ENCODE measurements at places on chromosomes 3 and 15. TPM values are rescaled to one million over a fixed set of nuclear protein-coding genes. Genes with fewer than 3 reads are reported as not detected.

The CADPS gene
- 0.64 TPM for total RNA-seq

The BOC gene
- total RNA-seq = 9.6 TPM

The FETUB gene
- not detected for total RNA-seq

The DPH3 gene
- total RNA-seq = 11.7 TPM

The GXYLT2 gene
- total RNA-seq = 46.8 TPM

The NEO1 gene
- 22.4 TPM for total RNA-seq

DNA sequence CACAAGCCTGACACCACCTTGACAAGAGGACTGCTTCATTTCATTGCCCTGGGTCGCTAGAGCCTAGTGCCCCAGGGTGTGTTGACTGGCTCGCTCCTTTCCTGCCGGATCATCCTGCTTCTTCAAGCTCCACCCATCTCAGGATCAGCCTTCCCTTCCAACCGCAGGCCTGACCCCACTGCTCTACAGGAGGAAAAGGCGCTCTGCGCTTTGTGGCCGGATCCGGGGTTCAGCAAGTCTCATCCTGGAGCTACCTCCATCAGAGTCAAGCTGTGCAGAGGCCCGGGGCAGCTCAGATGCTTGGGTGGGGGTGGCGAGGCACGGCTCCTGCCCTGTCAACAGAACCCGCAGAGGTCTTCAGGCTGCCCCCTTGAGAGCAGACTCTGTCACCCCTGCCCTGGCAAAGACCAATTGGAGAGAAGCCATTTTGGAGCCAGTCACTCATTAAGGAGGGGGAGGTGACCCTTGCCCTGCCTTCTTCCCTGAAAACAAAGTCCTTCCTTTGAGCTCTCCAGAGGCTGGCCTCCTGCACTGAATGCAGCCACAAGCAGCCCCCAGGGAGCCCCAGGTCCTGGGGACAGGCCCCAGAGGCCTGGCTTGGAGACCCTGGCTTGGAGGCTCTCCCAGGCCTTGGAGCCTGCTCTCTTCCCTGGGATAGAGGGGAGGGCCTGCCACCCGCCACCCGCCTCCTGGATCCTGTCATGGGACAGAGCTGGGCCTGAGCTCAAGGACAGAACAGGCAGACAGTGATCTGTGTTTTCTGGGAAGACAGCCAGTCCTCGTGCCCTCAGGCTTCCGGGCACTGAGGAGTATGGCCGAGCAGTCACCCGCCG is 80.3 kb downstream of the CPN2 start:
- peak overlapping the region; percentile 81 for H3K27ac ChIP-seq
- no peak overlapping the region for H3K4me3 ChIP-seq
- peaks cover 69% of the 10 kb centered on the region for H3K4me1 ChIP-seq

DNA sequence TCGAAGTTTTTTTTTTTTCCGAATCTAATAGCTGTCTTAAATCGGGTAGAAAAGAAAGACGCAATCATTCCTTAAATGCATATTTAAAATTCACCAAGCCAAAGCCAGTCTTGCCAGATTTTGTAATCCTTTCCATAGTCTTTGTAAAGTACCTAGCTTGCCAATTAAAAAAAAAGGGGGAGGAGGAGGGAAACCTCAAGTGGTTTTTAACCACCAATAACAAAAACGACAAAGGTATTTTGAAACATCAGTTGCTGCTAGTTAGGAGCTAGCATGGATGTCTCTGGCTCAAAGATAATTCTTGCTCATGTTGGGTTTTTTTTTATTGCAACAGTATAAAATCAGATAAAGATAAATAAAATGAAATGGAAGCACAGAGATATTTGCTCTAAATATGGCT is 187.9 kb downstream of the MECOM start:
- H3K27me3 ChIP-seq = no peaks in the 10 kb centered on the region
- no peak overlapping the region for H3K27ac ChIP-seq
- H3K4me3 ChIP-seq = no peak overlapping the region
- DNase-seq = no peak
- H3K4me1 ChIP-seq = no peaks in the 10 kb centered on the region

GRCh38 chr15:68844856-68845550 is 24.3 kb upstream of the ANP32A start:
- peaks cover 2% of the 10 kb centered on the region for H3K27me3 ChIP-seq
- DNase-seq = no peak
- H3K27ac ChIP-seq = no peak overlapping the region
- H3K36me3 ChIP-seq = no peaks in the 10 kb centered on the region
- H3K4me1 ChIP-seq = peaks cover 8% of the 10 kb centered on the region
- no peak overlapping the region for H3K4me3 ChIP-seq

GRCh38 chr3:49882166-49882565 is 12.5 kb upstream of the CAMKV start:
- peaks cover 12% of the 10 kb centered on the region for H3K4me1 ChIP-seq
- H3K27me3 ChIP-seq = no peaks in the 10 kb centered on the region
- no peaks in the 10 kb centered on the region for H3K36me3 ChIP-seq
- H3K4me3 ChIP-seq = no peak overlapping the region
- peak; percentile 90 for DNase-seq
- H3K27ac ChIP-seq = no peak overlapping the region

GRCh38 chr3:189457631-189458412 is 173.4 kb upstream of the TP63 start:
- H3K4me3 ChIP-seq = no peak overlapping the region
- H3K27ac ChIP-seq = no peak overlapping the region
- no peaks in the 10 kb centered on the region for H3K36me3 ChIP-seq
- H3K4me1 ChIP-seq = no peaks in the 10 kb centered on the region
- no peak for DNase-seq

- DNase-seq = no peak
- H3K4me1 ChIP-seq = peaks cover 31% of the 10 kb centered on the region
- no peak overlapping the region for H3K4me3 ChIP-seq
- no peak overlapping the region for H3K27ac ChIP-seq
- no peaks in the 10 kb centered on the region for H3K36me3 ChIP-seq
Measured at GRCh38 chr3:64244011-64244942, 19.0 kb upstream of the PRICKLE2 start.

DNA sequence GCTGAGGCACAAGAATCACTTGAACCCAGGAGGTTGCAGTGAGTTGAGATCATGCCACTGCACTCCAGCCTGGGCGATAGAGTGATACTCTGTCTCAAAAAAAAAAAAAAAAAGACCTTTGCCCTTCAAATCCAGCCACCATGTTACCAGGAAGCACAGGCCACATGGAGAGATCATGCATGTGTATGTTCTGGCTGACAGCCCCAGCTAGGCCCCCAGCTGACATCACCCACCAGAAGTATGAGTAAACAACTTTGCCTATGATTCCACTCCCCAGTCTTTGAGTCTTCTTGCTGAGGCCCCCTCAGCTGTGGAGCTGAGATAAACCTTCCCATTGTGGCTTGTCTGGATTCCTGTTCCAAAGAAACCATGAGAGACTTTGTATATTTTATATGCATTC is 3.3 kb upstream of the ARIH2 start:
- peak; percentile 24 for DNase-seq
- no peak overlapping the region for H3K4me3 ChIP-seq
- no peak overlapping the region for H3K27ac ChIP-seq
- no peaks in the 10 kb centered on the region for H3K27me3 ChIP-seq
- H3K4me1 ChIP-seq = peaks cover 14% of the 10 kb centered on the region

GRCh38 chr15:34850121-34850520 is 54.8 kb upstream of the ACTC1 start:
- no peak overlapping the region for H3K27ac ChIP-seq
- no peak for DNase-seq
- no peak overlapping the region for H3K4me3 ChIP-seq
- peaks cover 36% of the 10 kb centered on the region for H3K4me1 ChIP-seq
- H3K36me3 ChIP-seq = no peaks in the 10 kb centered on the region
- H3K27me3 ChIP-seq = no peaks in the 10 kb centered on the region

GRCh38 chr15:63507878-63508818 is 3.8 kb downstream of the USP3 start:
- no peak overlapping the region for H3K27ac ChIP-seq
- DNase-seq = no peak
- H3K4me1 ChIP-seq = peaks cover 29% of the 10 kb centered on the region
- H3K4me3 ChIP-seq = no peak overlapping the region

GRCh38 chr15:92375057-92375456 is 18.6 kb upstream of the ST8SIA2 start:
- DNase-seq = no peak
- peaks cover 4% of the 10 kb centered on the region for H3K4me1 ChIP-seq
- H3K4me3 ChIP-seq = no peak overlapping the region
- no peaks in the 10 kb centered on the region for H3K27me3 ChIP-seq

DNA sequence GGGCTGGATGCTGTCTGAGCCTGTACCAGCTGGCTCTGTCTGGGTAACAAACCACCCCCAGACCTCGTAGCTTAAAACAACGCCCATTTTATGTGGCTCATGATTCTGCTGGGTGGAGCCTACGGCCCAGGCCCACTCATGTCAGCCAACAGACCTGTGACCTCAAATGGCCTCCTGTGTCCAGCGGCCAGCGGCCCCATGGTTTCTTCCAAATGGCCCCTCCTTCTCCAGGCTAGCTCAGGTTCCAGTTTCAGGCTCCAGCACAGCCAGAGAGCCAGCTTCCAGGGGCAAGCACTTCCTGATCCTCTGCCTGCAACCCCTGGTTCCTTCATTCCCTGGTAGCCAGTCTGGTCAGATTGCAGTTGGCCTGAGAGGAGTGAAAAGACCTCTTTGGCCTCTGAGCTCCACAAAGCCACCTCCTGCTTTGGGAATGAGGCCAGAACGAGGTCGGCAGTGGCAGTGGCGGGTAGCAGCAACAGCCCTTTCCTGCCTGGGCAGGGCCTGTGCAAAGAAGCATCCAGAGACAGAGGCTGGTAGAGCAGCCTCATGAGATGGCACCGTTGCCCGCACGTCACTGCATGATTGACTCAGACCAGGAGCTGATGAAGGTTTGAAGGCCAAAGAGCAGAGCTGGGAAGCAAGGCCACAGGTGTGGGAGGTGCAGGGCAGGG is 21.0 kb upstream of the PLXNA1 start:
- no peaks in the 10 kb centered on the region for H3K27me3 ChIP-seq
- no peak overlapping the region for H3K4me3 ChIP-seq
- DNase-seq = no peak
- H3K27ac ChIP-seq = no peak overlapping the region

DNA sequence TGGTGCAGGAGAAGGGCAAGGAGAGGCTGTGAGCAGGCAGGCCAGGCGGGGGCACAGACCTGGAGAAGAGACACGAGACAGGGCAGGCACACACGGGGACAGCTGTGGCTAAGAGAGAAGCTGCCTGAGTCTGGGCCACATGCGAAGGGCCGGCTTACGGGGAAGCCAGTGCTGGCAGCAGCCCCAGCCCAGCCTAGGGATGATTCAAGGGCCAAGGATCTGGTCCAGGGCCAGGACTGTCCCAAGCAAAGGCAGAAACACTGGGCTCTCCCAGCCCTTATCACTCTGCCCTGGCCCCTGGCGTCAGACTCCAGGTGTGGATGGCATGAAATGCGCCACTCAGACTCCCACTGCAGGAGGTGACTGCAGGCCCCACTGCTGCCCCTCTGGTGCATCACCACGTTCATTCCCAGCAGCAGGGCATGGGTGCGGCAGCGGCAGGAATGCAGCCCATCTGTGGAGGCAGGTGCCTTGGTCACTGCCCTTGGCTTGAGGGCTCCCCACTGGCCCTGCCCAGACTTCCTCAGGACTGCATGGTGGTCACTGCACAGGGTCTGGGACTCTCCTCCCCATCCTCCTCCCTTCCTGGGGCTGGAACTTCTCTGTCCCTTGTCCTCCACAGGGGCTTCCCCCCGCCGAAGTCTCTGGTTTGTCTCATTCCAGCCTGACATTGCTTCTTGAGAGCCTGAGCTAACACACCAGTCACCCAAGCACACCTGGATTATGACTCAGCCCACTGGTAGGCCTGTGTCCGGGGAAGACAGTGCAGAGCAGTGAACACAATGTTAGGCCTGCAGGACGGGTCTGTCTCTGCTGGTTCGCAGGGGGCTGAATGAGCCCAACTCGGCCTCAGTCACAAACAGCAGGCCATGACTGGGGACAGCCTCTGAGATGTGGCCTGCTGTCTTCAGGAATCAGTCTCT is 69.3 kb downstream of the TBC1D2B start:
- no peak overlapping the region for H3K27ac ChIP-seq
- H3K27me3 ChIP-seq = no peaks in the 10 kb centered on the region
- no peak overlapping the region for H3K4me3 ChIP-seq
- peaks cover 26% of the 10 kb centered on the region for H3K4me1 ChIP-seq

DNA sequence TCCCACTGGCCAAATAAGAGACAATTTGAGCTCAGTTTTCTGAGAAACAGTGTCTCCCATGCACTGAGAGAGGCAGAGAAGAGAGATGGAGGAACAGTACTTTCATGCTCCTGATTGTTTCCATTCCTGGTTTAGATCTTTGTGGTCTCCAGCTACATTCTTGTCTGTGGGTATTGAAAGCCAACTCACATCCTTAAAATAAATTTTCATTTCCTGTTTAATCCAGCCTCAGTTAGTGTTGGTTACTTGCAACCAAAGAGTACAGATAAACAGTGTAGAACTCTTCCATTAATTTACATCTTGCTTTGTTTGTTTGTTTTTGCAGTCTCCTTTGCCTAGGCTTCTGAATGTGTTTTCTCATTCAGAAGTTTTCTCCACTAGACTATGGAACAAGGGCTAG is 123.7 kb upstream of the CLSTN2 start:
- no peaks in the 10 kb centered on the region for H3K27me3 ChIP-seq
- no peaks in the 10 kb centered on the region for H3K36me3 ChIP-seq
- H3K4me3 ChIP-seq = no peak overlapping the region
- DNase-seq = no peak
- no peaks in the 10 kb centered on the region for H3K4me1 ChIP-seq
- no peak overlapping the region for H3K27ac ChIP-seq

GRCh38 chr3:131619821-131620220 is 117.0 kb upstream of the MRPL3 start:
- H3K4me1 ChIP-seq = no peaks in the 10 kb centered on the region
- no peak overlapping the region for H3K4me3 ChIP-seq
- H3K27ac ChIP-seq = no peak overlapping the region

- H3K27me3 ChIP-seq = no peaks in the 10 kb centered on the region
- H3K4me3 ChIP-seq = no peak overlapping the region
- no peaks in the 10 kb centered on the region for H3K4me1 ChIP-seq
- H3K36me3 ChIP-seq = no peaks in the 10 kb centered on the region
Measured at GRCh38 chr3:186035277-186035676, 73.6 kb downstream of the ETV5 start.

DNA sequence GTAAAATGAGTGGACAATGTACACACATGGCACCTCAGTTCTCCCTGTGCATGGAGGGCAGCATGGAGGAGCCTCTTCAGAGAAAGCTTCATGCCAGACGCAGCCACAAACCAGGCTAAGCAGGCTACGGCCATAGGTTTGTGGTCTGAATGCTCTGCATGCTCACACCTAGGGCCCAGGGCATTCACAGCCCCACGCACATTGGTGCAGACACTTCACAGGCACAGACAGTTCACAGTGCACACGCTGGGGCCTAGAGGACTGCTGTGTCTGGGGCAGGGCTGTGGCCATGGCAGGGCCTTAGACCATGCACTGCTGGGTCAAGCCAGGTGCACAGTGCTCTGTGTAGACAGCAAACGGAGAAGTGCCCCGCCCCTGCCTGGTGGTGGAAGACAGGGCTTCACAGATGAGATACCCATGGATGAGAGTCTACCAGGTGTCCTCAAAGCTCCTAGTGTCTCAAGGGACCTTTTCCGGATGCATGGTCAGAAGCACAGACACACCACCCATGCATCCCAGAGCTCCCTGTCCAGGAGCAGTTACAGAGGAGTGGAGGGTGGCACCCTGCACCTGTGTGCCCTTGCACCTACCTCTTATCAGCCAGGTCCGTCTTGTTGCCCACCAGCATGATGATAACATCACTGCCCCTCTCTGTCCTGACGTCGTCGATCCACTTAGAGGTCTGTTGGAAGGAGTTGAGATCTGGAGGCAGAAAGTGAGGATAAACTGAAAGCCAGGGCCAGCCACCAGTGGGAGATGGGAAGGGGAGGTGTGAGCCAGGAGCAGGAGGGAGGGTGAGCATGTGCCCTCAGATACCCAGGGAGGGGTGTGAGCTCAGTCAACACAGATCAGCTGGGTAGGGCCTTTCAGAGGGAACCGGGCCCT is 33.5 kb downstream of the SRPRB start:
- no peak overlapping the region for H3K4me3 ChIP-seq
- H3K4me1 ChIP-seq = no peaks in the 10 kb centered on the region
- no peaks in the 10 kb centered on the region for H3K36me3 ChIP-seq

Data from lung (tissue), 17 donors.